ENCODE measurements at places on chromosomes 11 and 22.

DNA sequence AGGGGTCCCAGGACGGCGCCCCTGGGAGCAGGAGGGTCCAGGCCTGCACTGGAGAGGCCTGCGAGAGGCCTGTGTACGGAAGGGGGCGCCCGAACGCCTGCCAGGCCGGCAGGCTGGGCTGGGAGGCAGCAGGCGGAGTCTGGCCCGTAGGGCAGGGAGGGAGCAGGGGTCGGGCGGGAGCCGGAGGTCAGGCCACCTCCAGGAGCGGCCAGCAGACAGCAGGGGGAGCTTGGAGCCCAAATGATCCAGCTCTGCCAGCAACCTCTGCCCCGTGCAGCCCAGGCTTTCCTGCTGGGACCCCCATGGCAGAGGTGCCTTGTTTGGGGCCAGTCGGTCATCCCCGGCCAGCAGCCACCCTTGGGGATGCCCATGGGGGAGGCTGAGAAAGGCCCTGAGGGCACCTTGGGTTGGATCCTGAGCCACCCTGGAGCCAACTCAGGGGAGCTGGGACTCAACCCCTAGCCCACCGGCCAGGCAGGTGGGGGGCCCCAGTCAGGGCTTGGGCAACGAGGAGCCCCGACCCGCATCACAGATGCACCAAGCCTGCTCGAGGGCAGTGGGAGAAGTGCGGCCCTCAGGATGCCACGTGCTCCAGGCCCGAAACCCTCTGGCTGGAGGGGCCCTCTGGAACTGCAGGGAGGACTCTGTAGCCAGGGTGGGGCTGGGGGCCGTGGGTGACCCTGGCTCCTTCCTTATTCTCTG, 9.6 kb upstream of the SYT8 start:
- no peak for DNase-seq

GRCh38 chr11:104873252-104873651, 25.0 kb downstream of the CASP12 start:
- no peak for DNase-seq

GRCh38 chr11:128929468-128929867, 13.2 kb downstream of the TP53AIP1 start:
- DNase-seq: no peak

DNA sequence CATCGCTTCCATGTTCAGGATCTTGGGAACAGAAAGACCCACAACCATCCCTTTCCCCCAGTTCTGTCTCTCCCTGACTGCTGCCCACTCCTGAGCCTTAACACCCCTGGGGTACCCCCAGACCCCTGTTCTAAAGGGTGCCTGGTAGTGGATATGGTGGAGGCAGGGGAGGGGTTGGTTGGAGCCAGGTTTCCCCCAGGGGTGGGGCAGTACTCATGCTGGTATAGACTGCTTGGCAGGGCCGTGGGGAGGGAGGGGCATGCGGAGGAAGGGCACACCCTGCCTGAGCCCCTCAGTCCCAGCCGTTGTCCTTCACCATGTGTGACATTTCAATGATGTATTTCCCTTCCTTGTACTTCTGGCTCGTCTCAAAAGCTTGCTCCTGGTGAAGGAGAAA, 4.0 kb downstream of the YPEL4 start:
- no peak for DNase-seq

- DNase-seq: no peak
Measured at GRCh38 chr11:71432761-71433647, 15.2 kb downstream of the DHCR7 start.

All from SHP77 (cell line).